Fibroblast of lung (primary cell): ENCODE measurements at places on chromosomes 12 and 14. TPM values are rescaled to one million over a fixed set of nuclear protein-coding genes. Genes with fewer than 3 reads are reported as not detected.

The CHGA gene
- not detected in 2 replicates for polyA plus RNA-seq

The TMEM121 gene
- polyA plus RNA-seq = 0.30 and 0.45 TPM in 2 replicates

The GLS2 gene
- 0.03 and 0.08 TPM in 2 replicates for polyA plus RNA-seq

The JKAMP gene
- polyA plus RNA-seq = 175 and 207 TPM in 2 replicates

The CCDC184 gene
- polyA plus RNA-seq = 0.28 and 0.30 TPM in 2 replicates

The FIGNL2 gene
- polyA plus RNA-seq = 0.06 and 0.07 TPM in 2 replicates

The PLCZ1 gene
- not detected in 2 replicates for polyA plus RNA-seq

- DNase-seq = no peak
These were observed 62.8 kb downstream of the TSHR start for GRCh38 chr14:81018251-81018650.

GRCh38 chr12:108131657-108132126, 2.6 kb downstream of the WSCD2 start:
- DNase-seq = no peak

GRCh38 chr12:116121453-116121871, 156.0 kb downstream of the MED13L start:
- DNase-seq = peak; percentile 78

- no peak for DNase-seq
These were observed 444.1 kb downstream of the RAD51B start for GRCh38 chr14:68263563-68264259.

- DNase-seq = peak; percentile 91
These were observed 49.5 kb downstream of the SOCS2 start for GRCh38 chr12:93621986-93622385.

GRCh38 chr12:10562306-10562933, 51.0 kb downstream of the MAGOHB start:
- peak; percentile 73 for DNase-seq

GRCh38 chr12:79056775-79057174, 192.2 kb downstream of the SYT1 start:
- peak; percentile 72 for DNase-seq

DNA sequence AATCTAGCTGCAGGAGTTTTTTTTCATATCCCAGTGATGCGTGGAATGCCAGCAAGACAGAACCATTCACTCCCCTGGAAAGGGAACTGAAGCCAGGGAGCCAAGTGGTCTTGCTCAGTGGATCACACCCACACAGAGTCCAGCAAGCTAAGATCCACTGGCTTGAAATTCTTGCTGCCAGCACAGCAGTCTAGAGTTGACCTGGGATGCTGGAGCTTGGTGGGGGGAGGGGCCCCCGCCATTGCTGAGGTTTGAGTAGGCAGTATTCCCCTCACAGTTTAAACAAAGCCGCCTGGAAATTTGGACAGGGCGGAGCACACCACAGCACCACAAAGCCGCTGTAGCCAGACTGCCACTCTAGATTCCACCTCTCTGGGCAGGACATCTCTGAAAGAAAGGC, 86.9 kb upstream of the STXBP6 start:
- no peak for DNase-seq

- no peak for DNase-seq
These were observed 378.8 kb upstream of the SOX5 start for GRCh38 chr12:24328261-24328660.

DNA sequence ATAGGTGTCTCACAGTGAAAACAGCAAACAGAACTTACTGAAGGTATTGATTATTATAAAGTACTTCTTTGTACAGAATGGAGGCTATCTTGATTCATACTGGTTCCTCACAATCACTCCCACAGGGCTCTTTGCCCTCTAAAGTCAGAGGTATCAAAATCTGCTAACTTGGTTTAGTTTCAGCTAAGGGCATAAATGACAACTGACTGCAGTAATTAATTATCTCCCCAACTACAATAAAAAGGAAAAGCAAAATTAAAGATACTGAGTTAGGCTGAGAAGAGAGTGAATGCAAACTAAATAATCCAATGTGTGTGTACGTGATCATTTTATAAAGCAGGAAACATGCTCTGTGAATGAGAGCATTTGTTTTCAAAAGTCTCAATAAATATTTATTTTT, 338.7 kb downstream of the ACSS3 start:
- DNase-seq = no peak
